GM23338 (cell line): ENCODE measurements at places on chromosomes 3 and 15. TPM values are rescaled to one million over a fixed set of nuclear protein-coding genes. Genes with fewer than 3 reads are reported as not detected.

Gene ALDH1A2
- 0.80 TPM in 1 of 2 replicates, not detected in the other for total RNA-seq

Gene DNASE1L3
- not detected in 2 replicates for total RNA-seq

Gene EXD1
- 0.07 TPM in 1 of 2 replicates, not detected in the other for total RNA-seq

Gene RAB6B
- total RNA-seq: 2.9 and 3.9 TPM in 2 replicates
